ENCODE measurements at places on chromosomes 12 and 14.

DNA sequence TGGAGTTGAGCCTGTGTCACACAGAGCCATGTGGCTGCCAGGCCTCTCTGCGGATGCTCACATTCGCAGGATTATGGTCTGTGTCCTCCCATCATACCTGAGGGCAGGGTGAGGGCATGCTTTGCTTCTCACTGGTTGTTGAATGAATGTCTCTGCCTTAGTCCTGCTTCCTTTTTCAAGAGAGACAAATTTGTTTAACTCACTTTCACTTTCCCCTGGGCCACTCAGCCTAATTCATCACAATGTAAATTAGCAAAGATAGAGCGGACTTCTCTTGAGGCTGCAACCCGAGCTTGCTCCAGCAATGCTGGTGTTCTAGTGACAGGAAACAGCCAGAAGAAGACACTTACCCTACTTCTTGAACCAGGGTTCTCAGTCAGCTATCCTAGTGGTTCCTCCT, 35.5 kb upstream of the PAX9 start:
- DNase-seq: no peak

GRCh38 chr14:102486513-102487203, 22.9 kb downstream of the ANKRD9 start:
- DNase-seq: no peak

GRCh38 chr14:41280745-41281144, 325.9 kb upstream of the LRFN5 start:
- no peak for DNase-seq

- DNase-seq: no peak
Observed at GRCh38 chr12:11687528-11687927, 38.1 kb downstream of the ETV6 start.

- no peak for DNase-seq
Observed at GRCh38 chr14:32702088-32702487, 236.6 kb upstream of the NPAS3 start.

DNA sequence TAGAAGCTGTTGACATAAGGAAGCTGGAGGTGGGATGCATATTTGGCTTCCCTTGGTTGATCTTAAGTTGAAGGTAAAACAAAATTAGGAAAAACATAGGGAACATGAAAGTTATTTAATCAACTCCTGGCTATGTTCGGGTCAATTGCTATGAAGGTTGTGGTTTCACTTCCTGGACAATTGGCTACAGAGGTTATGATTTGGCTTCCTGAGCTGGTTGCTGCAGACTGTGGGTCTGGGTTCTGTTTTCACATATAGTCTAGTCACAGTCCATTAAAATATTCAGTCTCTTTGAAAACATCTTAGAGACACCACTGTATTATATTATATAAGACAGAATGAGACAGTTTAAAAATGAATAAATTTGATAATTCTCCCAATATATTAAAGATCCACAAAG, 895.2 kb upstream of the USP15 start:
- no peak for DNase-seq

DNA sequence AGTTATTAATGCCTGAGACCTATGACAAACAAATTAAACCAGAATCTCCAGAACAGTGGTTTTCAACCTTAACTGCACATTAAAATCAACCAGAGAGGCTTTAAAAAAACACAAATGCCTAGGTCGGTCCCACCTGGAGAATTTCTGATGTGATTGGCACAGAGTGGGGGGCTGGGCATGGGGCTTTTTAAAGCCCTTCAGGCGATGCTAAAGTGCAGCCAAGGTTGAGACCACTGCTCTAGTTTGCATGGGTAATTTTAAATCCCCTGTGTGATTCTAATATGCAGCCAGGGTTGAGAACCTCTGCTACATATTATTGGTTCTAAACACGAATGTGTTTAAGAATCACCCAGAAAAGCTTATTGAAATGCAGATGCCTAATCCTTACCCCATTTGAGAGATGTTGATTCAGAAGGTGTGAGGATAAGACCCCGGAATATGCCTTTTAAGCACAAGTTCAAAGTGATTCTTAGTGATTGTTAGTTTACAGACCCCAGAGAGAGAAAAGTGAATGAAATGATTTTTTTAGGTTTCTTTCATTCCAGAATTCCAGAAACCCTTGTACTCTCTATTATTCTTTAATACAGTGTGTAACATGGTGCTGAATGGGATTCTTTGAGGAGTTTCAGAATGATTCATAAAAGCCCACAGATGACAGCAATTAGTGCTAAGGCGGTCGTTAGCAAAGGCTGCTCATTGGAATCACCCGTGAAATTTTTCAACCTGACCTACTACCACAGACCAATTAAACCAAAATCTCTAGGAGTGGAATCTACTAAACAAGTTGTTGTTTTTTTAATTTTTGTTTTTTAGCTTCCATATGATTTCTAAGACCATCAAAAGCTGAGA, 44.9 kb downstream of the LIN7A start:
- DNase-seq: no peak

GRCh38 chr14:75279153-75279762, 630 bp downstream of the FOS start:
- no peak for DNase-seq

DNA sequence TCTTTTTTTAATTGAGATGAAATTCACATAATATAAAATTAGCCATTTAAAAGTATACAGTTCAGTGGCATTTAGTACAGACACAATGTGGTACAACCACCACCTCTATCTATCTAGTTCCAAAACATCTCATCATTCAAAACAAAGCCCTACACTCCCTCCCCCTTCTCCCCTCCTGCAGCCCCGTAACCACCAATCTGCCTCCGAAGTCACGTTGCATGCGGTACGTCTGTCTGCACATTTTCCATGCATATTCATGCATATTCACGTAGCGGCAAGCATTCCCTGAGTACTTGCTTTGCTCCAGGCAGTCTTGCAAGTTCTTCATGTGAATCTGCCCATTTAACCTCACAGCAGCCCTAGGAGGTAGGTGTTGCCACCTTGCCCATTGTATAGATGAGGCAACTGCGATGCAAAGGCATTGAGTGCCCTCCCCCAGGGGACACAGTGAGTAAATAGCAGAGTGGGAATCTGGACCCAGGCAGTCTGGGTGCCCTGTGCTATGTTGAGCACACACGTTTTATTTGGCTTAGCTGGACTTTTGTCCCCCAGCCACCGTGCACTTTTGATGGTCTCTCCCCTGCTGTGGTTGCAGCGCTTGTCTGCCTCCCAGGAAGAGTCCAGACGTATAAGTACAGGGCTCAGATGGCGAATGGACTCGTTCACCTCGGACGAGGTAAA, 43.4 kb downstream of the RIN3 start:
- no peak for DNase-seq

- no peak for DNase-seq
Observed at GRCh38 chr12:128077211-128077916, 189.6 kb upstream of the TMEM132C start.

DNA sequence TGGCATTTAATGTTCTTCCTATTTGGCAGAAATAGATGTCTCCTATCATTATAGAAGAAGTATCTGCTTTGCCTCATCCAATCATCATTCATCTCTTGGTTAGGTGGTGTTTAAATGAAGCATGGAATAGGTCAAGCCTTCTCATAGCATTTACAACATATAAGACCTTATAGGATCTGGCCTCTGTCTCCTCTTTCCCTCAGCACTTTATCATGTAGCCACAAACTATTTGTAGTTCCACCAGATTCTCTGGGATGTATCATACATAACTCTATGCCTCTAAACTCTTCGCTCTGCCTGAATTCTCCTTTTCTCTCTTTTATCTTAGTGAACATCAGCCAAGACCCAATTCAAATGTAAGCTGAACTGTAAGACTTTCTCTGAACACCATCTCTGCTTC, 20.7 kb downstream of the NAA25 start:
- no peak for DNase-seq

- DNase-seq: no peak
Observed at GRCh38 chr14:93954900-93955849, 21.2 kb downstream of the ASB2 start.

DNA sequence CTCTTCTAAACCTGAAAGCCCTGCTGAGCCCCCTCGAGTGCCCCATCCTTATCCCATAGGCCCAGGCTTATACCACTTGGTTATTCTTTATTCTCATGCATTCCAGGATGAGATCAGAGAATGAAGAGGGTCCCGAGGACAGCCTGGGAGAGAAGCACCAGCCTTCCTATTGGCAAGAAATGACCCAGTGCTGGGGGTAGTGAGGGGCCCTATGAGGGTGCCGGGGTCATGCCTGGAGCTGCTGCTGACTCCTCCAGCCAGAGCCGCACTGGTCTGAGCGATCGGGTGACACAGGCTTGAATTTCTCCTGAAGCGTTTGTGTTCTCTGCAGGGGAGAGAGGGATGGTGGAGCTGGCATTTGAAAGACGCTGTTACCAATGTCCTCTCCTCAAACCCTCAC, 18.1 kb downstream of the MORN3 start:
- no peak for DNase-seq

DNA sequence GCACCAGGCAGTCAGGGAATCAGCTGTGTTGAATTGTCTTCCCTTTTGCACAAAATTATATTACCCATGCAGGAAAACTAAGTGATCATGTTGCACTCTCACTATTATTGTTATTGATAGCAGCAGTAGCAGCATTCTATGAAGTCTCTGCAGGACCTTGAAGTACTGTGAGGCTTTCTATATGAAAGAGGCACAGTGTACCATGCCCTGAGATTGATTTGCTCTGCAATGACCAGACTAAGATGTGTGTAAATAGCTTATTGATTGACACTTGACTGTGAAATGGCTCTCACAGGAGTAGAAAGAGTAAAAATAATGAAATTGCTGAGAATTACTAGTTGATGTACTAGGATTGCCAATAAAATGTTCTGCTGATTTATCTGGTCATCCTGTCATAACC, 99.9 kb downstream of the KICS2 start:
- no peak for DNase-seq

DNA sequence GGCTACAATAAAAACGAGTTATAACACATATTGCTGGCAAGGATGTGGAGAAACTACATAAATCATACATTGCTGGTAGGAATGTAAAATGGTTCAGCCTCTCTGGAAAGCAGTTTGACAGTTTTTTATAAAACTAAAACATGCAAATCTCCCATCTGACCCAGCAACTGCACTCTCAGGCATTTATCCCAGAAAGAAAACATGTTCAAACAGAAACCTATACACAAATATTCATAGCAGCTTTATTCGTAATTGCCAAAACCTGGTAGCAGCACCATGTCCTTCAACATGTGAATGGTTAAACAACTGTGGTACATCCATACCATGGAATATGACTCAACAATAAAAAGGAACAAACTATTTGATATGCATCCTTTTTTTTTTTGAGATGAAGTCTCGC, 10.1 kb upstream of the TMCC3 start:
- DNase-seq: no peak

- no peak for DNase-seq
Observed at GRCh38 chr14:84792722-84793410, 737.1 kb upstream of the FLRT2 start.

DNA sequence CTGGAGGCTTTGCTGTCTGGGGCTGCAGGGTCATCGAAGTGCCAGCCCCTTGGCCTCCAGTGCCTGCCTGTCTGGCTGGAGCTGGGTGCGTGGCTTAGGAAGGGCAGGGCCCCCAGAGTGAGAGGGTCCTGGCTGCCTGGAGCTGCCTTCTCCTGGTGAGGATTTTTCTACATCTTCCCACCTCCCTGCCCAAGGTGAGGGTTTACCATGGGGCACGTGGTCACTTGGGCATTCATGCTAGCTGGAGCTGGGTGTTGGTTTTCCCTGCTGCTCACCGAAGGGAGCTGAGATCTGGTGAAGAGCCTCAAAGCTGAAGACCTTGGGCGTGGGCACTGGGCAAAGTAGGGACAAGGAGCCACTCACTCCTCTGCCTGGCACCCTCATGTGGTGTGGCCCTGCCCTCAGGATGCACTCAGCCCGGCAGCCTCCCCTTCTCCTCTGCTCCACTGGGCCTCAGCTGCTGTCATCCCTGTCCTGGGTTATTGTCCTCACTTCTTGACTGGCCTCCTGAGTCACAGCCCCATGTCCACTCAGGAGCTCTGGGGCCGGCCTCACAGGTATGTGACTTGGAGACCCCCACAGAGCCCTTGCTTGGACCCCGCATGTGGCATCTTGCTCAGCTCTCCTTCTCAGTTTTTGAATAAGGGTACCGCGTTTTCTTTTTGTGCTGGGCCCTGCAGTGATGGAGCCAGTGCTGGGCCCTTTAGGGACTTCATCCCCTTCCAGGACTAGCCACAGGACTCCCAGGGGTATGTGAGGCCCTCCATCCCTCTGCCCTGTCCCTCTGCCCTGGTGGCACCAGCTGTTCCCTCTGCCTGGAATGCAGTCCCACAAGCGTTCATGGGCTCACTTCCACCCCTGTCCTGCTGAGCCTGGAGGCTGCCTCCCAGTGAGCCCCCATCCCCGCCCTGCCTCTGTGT, 1.6 kb downstream of the CEP170B start:
- DNase-seq: no peak

DNA sequence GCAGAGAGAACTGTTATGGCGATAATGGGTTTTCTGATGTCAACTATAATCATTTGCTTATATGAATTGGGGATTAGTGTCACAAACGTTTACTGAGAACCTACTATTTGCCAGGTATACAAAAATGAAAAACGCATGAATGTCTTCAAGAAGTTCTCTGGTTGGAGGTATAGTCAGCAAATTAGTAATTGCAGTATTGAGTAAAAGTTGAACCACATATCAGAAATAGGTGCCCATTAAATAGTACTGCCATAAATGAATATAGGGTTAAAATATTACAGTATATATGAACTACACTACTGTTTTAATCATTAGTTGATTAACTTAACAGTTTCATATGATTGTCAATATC, 60.0 kb downstream of the PTPRB start:
- DNase-seq: no peak

DNA sequence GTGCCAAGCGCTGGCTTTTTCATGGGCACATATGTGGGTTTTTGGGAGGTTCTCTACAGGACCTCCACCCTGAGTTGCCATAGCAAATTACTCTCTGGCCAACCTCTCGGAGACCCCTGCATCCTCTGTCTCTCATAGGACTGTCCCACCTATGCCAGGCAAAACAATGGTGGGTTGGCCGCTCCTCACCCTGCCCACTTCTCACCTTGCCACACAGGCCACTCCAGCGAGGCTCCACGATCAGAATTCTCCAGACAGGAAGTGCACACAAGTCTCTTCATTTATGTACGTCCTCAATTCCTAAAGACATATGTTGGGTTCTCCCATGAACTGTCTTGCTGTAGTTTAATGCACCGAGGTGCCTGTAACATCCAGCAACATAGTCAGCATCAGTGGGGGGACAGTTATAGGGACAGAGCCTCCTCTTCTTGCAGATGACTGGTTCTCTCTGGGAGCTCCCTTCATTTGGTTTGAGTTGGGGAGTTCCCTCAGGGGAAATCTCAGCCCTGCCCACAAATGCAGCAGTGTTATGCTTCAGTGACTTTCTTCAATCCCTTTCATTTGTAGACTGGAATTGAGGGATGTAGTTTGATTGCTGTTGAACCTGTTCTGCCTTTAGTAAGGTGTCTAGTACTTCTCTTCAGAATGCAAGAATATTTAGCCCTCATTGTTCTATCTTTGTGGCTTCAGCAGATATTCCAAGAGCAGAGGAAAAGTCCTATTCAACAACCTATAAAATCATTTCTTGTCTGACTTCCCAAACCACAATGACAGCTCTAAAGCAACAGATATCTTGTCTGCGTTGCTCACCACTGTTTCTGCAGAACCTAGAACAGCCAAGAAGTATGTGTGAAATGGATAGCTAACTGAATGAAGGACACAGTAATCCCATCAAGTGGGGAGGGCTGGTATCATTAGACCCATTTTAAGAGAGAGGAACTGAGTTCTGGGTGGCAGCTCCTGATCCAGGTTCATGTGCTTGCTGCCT, 2.8 kb upstream of the LTBP2 start:
- DNase-seq: no peak
